ENCODE measurements at places on chromosomes 12 and 14.

DNA sequence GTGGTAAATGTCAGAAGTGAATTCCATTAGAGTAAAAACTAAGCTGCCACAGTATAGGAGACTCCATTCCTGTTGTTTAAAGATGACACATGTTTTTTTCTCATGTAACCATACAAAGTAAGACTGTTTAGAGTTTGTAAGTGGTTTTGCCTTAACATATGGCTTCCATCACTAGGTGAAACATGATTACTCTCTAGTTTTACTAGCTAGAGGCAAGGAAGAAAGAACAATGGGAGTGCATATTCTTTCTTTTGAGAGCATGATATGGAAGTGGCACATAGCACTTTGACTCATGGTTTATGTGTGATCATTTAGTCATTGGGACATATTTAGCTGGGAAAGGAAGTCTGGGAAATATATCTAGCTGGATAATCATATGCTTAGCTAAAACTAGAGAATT is 7.7 kb downstream of the ATF7IP start:
- DNase-seq = peak; percentile 17

GRCh38 chr12:14191612-14192011 is 173.9 kb upstream of the ATF7IP start:
- no peak for DNase-seq

- DNase-seq = no peak
Observed at GRCh38 chr12:6987956-6988553, 17.3 kb downstream of the EMG1 start.

DNA sequence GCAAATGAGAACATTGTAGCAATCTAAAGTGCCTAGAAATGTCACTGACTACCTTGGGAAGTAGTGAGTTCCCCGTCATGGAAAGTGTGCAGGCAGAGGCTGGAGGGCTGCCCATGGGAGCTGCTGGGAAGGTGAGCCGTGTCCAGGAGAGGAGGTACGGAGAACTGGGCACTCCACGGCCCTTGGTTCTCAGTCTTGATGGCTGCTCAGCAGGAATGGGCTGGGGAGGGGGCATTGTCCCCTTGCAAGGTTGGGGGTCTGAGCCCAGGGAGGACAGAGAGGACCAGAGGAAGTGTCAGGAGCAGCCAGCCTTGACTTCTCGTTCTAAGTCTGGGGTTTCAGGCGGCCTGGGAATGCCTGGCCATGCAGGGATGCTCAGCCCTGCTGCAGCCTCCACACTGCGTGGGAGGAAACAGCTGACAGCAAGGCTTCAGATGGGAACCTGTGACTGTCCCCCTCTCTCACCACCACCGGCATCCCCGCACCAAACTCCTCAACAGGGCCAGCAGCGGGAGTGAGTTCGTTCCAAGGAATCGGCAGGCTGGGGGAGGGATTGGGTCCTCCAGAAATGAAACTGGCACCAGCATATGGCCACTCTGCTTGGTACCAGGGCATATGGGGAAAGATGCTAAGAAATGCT is 140.2 kb downstream of the BCL11B start:
- no peak for DNase-seq

- no peak for DNase-seq
Observed at GRCh38 chr12:62843716-62844115, 91.2 kb downstream of the PPM1H start.

DNA sequence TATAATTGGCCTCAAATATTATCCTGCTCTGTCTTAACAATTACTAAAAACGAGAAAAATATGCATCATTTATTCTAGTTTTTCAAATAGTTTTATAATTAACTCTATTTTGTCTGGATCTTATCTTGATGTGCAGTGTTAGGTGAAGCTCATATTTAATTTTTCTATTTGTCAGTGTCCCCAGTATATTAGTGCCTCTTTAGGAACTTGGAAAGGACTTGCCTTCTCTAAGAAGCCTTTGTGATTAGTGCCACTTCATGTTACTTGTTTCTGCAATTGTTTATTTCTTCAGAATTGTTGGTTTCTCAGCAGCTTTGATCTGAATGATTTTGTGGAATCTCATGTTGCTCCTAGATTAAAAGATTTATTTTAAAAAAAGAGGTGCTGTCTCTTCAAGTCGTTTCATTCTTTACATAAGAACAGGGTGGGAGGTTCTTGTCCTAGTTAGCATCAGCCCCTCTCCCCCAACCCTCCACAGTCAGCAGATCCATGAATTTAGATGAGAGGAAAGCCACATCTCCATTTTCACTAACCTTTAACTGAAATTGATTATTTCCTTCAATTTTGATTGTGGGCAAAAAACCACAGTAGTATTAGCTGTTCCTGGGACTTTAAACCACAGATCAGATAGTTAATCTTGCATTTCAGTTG is 434.4 kb downstream of the RAD51B start:
- DNase-seq = no peak

DNA sequence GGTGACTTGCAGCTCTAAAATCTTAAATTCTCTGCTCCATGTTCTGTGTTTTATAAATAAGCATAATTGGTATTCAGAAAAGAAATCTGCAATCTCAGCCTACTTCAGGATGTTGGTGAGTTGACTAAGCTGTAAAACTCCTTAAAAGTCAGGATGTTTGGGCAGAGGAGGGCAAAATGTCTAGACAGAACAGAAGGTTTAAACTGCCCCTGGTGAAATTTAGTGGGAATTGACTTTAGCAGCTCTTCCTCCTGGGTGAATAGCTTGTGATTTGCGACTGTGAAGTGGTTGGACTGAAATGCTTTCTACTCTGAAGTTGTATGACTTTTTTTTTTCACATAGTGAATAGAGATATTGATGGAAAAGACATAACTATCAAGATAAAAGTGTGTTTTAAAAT is 85.8 kb downstream of the CAND1 start:
- DNase-seq = no peak

- DNase-seq = no peak
Observed at GRCh38 chr12:6929466-6930452, 2.0 kb downstream of the ATN1 start.

- no peak for DNase-seq
Observed at GRCh38 chr12:81888961-81889360, 129.8 kb upstream of the PPFIA2 start.

DNA sequence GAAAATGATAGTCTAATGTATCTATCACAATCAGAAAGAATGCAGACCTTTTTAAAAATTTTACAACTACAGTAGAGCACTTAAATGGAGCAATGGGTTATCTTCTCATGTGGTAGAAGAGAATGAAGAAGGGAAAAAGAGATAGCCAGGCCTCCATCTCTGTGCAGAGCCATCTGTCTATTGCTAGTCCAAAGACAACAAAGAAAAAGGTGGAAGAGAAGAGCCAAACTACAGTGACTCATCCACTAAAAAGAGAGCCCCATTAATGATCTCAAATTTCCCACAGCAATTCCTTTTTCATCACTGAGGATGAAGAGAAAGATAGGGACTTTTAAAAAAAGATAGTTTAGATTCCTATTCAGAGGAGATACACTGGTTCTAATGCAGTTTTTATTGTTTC is 232.9 kb downstream of the ATXN7L3B start:
- DNase-seq = no peak

GRCh38 chr14:75591331-75591946 is 13.0 kb downstream of the FLVCR2 start:
- DNase-seq = no peak

DNA sequence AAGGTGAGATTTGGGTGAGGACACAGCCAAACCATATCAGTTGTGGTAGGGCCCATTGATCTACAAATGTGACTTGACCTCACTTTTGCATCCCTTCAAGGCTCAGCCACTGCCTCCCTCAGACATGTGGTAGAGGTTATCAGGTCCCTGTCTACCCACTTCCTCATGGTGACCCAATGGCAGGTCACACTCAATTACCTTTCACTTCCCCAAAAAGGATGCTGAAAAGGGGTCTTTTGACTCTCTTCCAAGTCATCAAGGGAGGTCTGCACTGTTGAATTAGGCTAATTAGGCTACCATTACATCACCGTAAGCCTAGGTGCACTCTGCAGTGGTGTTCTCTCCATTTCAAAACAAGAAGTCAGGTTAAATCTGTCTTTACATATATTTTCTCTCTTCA is 22.6 kb upstream of the DRAM1 start:
- no peak for DNase-seq

- no peak for DNase-seq
Observed at GRCh38 chr12:31322801-31323207, 3.1 kb downstream of the SINHCAF start.

Data from AG09309 (cell line).